ENCODE measurements at places on chromosomes 4 and X.

GRCh38 chrX:16187024-16187760 lies 19.9 kb downstream of the MAGEB17 start:
- no peak for DNase-seq

DNA sequence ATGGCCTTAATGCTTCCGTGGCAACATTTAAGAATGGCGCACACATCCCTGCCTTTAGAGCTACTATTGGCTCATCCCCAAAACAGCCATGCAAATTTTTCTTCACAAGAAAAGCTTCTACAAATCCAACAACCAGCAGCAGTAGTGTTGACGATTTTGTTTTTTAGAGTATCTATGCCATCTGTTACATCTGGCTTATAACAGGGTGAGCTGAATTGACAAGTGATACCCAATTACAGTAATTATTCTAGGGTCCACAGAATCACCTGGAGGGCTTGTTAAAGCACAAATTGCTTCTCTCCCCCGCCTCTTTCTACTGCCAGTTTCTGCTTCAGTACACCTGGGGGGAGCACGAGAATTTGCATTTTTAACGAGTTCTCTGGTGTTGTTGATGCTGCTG lies 34.1 kb downstream of the DCHS2 start:
- no peak for DNase-seq

DNA sequence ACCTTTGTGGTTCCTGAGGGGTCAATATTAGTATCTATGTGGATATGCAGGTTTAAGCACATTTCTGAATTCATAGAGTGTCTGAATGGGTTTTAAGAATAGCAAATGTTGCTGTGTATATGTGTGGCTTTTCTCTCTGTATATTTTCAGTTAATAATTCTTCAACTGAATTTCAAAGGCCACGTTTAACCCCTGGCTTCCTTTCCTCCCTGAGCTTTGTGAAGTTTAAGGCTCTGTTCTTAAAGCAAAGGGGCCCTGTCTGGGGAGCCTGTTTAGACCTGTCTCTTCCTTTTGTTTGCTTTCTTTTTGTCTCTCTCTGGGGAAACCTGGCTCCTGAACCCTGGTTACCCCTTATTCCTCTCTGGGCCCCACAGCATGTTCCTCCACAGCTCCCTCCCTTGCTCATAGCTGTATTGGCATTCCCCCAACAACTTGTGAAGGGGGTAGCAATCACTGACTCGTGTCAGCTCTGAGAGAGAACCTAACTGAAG lies 139.1 kb downstream of the COL4A6 start:
- no peak for DNase-seq

DNA sequence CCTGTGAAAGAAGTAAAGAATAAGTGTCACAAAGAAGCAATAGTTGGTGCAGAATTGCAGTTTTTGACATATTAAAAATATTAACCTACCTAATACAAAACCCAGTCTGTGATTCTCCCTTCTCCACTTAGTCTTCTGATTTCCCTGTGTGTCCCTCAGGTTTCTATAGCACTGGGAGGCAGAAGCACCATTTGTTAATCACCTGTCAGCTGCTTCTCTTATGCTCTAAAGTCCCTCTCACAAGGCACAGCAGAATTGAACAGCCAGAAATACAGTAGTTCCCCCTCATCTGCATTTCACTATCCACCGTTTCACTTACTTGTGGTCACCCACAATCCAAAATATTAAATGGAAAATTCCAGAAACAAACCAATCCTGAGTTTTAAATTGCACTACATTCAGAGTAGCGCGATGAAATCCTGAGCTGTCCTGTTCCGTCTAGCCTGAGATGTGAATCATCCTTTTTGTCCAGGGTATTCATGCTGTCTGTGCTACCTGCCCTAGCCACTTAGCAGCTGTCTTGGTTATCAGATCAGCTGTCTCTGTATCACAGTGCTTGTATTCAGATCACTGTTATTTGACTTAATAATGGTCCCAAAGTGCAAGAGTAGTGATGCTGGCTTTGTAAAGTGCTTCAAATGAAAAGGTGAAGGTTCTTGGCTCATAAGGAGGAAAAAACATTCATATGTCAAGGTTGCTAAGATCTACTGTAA lies 984.1 kb upstream of the GRID2 start:
- no peak for DNase-seq

DNA sequence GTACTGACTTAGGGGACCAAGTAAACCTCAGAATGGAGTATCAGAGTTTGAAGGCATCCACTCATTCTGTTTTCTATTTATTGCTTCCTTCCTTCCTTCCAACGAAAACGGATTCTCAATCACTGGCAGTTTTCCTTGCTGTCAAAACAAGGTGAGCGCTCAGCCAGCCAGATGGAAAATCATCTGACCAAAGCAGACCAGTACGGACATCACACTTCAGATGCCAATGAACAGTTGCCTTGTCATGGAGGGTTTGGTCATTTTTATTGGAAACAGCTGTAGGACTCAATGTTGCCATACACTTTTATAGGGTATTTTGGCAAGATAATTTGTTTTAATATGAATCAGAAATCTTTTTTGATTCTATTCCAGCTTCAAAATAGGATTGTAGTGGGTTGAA lies 16.6 kb downstream of the GEMIN8 start:
- no peak for DNase-seq

- DNase-seq = no peak
Measured at GRCh38 chrX:41655631-41656030, 33.1 kb upstream of the GPR34 start.

GRCh38 chrX:23610495-23610894 lies 56.8 kb upstream of the PRDX4 start:
- no peak for DNase-seq

DNA sequence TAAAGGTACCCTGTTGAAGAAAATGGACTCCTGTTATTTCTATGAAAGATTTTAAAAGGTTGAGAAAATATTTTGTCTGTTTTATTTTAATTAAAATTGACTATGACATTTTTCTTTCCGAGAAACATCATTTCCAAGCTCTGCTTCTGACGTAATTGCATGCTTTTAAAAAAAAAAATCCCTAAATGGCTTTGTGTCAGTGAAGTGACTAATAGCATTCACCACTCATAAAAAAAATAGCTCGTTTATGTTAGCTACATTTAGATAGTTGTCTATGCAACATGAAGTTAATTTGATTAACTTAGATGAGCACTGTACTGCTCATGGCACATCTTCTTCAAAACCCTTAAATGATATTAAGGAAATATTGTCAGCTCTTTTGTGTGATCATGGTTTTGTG lies 105.1 kb upstream of the KLHL13 start:
- DNase-seq = no peak

GRCh38 chr4:171947400-171947799 lies 134.2 kb downstream of the GALNTL6 start:
- DNase-seq = no peak

DNA sequence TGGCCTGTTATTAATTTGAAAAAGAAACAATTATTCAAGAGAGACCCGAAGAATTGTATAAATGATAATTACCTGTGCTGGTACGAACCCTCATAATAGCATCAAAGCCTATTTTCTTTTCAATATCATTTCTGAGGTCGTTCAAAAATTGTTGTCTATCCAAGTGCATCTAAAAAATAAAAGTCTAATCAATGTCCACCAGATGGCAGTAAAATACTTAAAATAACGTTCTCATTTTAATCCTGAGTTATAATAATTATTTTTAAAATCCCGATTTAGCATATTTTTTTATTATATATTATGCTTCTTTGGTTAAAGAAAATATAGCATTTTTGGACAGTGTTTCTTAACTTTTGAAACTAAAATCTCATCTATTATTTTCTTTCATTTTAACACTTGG lies 55.7 kb downstream of the METTL14 start:
- no peak for DNase-seq

DNA sequence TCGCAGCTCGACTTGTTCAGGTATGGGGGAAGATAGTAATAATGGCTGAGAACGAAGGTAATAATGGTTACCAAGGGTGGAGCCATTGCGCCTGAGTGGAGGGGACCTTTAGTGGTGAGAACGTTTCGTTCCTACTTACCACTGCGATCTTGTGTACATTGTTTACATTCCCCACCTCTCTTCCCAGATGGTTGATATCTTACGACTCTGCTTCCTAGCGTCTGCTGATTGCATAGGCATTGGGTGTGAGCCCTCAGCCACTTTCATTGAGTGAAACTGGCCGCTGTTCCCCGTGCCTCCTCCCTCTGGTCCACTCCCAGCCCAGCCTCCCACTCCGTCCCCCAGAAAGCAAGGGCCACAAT lies 850 bp downstream of the IGBP1 start:
- no peak for DNase-seq

GRCh38 chrX:16511796-16512776 lies 137.9 kb upstream of the S100G start:
- DNase-seq = no peak

- DNase-seq = no peak
Measured at GRCh38 chrX:153643431-153644351, 3.3 kb upstream of the DUSP9 start.

GRCh38 chr4:30068234-30068633 lies 651.9 kb upstream of the PCDH7 start:
- no peak for DNase-seq

GRCh38 chr4:52376132-52376704 lies 282.9 kb downstream of the USP46 start:
- DNase-seq = no peak

DNA sequence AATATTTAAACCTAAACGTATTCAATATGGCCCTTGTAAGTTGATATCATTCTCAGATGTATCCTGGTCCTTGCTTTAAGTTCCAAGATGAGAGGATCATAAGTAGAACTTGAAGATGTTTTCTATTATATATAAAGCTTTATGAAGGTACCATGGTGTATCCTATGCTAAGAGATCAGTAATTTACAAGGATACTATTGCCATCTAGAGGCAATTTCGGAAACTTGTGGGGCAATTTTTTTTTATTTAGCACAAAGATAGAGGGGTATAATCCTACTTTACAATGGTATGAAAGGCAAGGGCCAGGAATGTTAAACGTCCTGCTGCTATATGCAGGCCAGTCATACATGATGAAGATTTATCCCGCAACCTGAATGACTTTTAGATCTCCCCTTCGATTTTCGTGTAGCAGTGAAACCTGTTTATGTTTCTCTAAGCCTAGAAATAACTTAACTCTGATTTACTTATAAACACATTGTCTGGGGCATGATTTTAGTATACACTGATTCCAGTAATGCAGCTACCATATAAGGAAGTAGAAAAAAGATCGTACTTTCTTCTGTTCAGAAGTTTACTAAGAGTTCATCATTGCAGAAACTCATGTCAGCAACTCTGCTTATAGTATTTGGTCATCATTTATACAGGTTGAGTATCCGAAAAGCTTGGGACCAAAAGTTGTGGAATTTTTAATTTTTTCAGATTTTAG lies 2.6 kb downstream of the SLC25A31 start:
- no peak for DNase-seq

- no peak for DNase-seq
Measured at GRCh38 chr4:101678180-101678579, 112.3 kb upstream of the BANK1 start.

- no peak for DNase-seq
Measured at GRCh38 chr4:25813448-25814106, 49.2 kb downstream of the SEL1L3 start.

DNA sequence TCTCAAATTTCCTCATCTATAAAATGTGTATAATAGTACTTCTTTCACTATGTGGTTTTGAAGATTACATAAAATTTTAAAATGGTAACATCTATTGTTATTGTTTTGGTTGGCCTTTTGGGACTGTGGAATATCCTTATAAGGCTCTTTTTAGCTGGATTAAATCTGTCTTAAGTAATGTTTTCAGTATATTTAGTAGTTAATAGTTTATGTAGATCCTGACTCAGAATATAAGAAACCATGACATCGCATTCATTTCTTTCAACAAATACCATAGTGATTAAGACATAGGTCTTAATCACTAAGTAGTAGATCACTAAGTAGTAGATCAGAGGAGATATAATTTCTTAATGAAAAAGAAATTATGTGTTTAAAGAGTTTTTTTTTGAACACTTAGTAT lies 48.5 kb downstream of the MRPL1 start:
- no peak for DNase-seq

GRCh38 chrX:51461053-51462044 lies 35.0 kb downstream of the NUDT11 start:
- no peak for DNase-seq

GRCh38 chrX:63920875-63921274 lies 135.9 kb upstream of the ARHGEF9 start:
- DNase-seq = no peak

- DNase-seq = no peak
Measured at GRCh38 chr4:110532901-110533589, 57.1 kb downstream of the ENPEP start.

- DNase-seq = no peak
Measured at GRCh38 chr4:54695337-54695736, 37.6 kb downstream of the KIT start.

GRCh38 chr4:169150806-169151205 lies 120.0 kb downstream of the SH3RF1 start:
- DNase-seq = no peak

DNA sequence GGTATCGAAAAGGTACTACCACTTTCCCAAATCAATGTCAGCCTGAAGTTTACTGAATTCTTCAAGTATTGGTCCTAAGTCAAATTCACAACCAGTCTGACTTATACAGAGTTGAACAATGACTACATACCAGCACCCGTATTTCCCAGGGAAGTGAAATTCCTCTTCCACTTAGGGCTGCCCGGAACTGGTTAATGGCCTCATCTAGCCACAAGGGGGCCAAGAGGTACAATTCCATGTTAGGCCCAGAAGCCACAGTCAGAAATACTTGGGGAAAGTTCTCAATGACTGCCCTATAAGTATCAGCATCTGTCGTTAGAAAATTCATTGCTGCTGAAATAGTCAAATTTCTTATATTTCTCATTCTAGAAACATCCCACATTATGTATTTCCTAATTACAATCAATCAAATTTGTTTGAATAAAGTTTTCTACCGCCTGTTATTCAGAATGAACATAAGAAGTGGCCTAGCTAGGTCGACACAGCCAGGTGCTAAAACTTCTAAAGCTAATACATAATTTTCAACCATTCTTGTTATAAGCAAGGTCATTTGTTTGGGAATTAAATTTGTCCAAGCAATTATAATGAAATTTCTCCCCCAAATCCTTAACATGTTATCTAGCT lies 5.6 kb upstream of the PCDH7 start:
- peak; percentile 53 for DNase-seq

DNA sequence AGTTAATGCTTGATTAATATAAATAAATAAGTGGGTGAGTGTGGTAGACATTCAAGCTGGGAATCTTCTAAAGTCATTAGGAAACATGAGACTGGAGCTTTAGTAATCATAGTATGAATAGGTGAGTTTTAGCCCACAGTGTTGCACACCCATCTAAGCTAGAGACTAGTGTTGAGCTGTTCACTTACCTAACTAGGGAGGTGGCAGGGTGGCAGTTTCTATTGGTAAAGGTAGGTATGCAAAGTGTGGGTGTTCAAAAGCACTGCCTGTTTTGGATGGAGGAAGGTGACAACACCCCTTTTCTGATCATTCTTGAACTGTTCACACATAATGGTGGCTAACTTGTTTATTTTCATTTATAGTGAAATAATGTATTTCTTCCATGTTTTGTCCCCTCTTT lies 41.3 kb downstream of the PLS3 start:
- no peak for DNase-seq

DNA sequence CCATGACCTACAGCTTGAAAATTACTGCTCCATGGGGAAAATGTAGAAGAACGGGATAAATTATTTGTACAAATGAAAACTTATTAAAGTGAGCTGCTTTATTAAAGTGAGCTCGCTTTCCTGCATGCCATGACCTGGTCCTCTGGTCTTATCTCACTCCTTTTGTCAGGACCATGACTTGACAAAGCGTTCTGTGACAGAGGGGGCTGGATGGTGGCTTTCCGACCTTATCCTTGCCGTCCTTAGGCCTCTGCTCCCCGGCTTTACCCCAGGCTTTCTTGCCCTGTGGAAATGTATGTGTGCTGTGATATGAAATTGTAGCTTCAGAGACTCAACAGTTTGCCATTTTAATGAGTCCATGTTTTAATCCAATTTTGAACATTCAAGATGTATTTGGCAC lies 44.0 kb upstream of the FBXW7 start:
- no peak for DNase-seq
